ENCODE measurements at places on chromosomes 4 and X. TPM values are rescaled to one million over a fixed set of nuclear protein-coding genes. Genes with fewer than 3 reads are reported as not detected.

- no peaks in the 10 kb centered on the region for H3K36me3 ChIP-seq
- H3K4me1 ChIP-seq = no peaks in the 10 kb centered on the region
- no peak overlapping the region for H3K27ac ChIP-seq
- no peak for DNase-seq
- no peaks in the 10 kb centered on the region for H3K27me3 ChIP-seq
Observed at GRCh38 chr4:41408150-41408549, 129.8 kb upstream of the LIMCH1 start.

DNA sequence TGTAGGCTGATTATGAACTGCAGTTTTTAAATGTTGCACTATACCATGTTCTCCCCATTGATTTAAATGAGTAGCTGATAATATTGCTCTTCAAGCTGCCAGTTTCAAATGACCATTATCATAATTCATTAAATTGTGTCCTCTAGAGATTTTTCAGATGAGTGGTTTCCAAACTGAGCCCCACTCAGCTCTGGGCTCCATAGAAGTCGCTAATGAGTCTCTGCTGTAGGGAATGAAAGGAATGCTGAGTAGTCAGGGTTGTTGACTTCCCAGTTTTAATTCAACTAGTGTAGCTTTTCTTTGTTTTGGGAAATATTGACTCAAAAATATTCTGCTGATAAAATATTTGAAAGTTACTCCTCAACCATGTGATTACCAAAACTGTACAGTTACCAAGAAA lies 1081.1 kb downstream of the ARAP2 start:
- no peaks in the 10 kb centered on the region for H3K36me3 ChIP-seq
- DNase-seq = no peak
- H3K27me3 ChIP-seq = no peaks in the 10 kb centered on the region
- H3K27ac ChIP-seq = no peak overlapping the region

GRCh38 chrX:437661-438390 lies 51.1 kb upstream of the PPP2R3B start:
- H3K4me3 ChIP-seq = no peak overlapping the region
- H3K27me3 ChIP-seq = no peaks in the 10 kb centered on the region
- no peaks in the 10 kb centered on the region for H3K36me3 ChIP-seq

- H3K36me3 ChIP-seq = no peaks in the 10 kb centered on the region
- H3K4me3 ChIP-seq = no peak overlapping the region
- no peak overlapping the region for H3K27ac ChIP-seq
- H3K27me3 ChIP-seq = no peaks in the 10 kb centered on the region
- no peak for DNase-seq
Observed at GRCh38 chr4:15118292-15118691, 116.0 kb downstream of the CPEB2 start.

- H3K27me3 ChIP-seq = no peaks in the 10 kb centered on the region
- H3K4me3 ChIP-seq = no peak overlapping the region
- H3K36me3 ChIP-seq = no peaks in the 10 kb centered on the region
- no peaks in the 10 kb centered on the region for H3K4me1 ChIP-seq
Observed at GRCh38 chr4:56345458-56345857, 41.8 kb downstream of the AASDH start.

- DNase-seq = no peak
- no peak overlapping the region for H3K4me3 ChIP-seq
- no peaks in the 10 kb centered on the region for H3K4me1 ChIP-seq
- no peak overlapping the region for H3K27ac ChIP-seq
Observed at GRCh38 chr4:143502231-143502630, 11.3 kb upstream of the SMARCA5 start.

DNA sequence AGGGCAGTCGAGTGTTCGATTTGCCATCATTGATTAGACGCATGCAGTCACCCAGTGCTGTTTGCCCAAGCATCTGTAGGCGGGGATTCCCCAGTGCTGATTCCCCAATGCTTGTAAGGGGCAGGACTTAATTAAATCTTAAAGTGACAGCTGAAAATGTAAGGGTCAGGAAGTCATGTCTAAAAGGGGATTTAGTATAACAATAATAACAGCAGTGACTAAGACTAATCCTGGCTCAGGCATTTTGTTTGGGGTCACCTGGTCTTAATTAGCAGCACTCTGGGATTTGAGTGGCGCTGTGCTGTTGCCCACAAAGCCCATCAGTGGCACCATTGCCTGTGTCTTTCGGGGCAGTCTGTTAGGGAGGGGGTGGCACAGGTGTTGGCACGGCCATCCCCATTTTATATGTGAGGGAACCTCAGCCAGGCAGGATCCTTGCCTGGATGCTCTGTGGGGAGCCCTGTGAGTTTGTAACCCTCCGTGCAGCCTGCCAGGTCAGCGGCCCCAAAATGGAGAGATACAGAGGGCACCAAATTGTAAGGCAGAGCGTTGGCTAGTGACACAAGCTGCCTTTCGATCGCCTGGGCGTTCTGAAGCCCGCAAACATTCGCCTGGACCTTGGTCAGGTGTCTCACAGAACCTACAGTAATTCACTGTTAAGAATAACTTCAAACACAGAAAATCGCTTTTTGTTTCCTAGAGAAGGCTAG lies 146.7 kb downstream of the TBL1X start:
- H3K27ac ChIP-seq = no peak overlapping the region
- no peak for DNase-seq
- no peaks in the 10 kb centered on the region for H3K36me3 ChIP-seq
- H3K4me3 ChIP-seq = no peak overlapping the region

DNA sequence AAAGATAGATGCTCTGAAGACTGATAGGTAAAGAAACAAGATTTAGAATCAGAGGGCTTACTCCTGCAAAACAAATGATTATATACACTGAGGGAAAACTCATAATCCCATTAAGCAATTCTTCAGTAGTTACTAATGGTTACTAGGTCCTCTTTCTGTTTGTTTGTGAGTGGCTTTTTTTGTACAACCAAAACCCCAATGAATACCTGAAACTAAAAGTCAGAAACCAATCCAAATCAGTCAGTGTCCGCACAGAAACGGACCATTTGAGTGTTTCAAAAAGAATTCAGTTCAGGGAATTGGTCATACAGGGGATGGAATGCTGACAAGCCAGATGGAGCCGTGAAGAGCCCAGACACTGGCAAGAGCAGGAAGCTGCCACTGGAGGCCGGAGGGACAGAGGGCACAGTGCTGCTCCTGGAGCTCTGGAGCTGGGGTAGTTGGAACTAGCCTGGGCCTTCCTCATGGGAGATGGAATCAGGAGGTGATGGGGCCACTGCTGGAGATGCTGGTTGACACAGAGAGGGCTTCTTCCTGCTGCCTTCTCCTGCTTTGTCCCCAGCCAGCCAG lies 31.9 kb downstream of the SETD7 start:
- no peak overlapping the region for H3K4me3 ChIP-seq
- no peak overlapping the region for H3K27ac ChIP-seq
- H3K4me1 ChIP-seq = no peaks in the 10 kb centered on the region
- no peaks in the 10 kb centered on the region for H3K27me3 ChIP-seq

DNA sequence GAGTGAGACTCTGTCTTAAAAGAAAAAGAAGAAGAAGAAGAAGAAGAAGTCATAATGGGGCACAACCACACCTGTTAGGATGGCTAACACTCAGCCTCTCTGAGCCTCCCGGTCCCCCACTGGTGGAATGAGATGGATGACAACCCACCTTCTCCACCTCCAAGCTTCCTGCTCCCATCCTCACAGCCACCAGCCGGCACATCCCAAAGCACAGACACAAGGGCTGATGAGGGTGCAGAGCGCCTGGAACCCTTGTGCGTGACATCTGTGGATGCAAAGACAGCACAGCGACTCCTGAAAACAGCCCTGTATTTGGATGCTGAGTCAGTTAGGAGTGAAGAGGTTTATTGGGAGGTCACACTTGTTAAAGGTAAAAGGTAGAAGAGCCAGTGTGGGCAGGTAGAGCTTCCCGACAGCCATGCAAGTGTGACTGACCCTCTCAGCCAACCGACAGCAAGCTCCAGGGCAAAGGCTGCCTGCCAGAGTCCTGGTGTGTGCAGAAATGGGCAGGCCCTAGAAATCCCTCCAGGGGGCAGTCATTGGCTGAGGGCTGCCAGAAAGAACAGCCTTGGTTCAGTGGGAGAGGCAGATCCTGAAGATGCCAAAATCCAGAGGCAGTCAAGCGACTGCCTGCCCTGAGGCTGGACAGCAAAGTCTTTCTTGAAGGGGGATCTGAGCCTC lies 26.6 kb upstream of the MAN2B2 start:
- no peak overlapping the region for H3K4me3 ChIP-seq
- H3K27ac ChIP-seq = no peak overlapping the region
- H3K4me1 ChIP-seq = no peaks in the 10 kb centered on the region
- H3K27me3 ChIP-seq = peaks cover 49% of the 10 kb centered on the region
- H3K36me3 ChIP-seq = no peaks in the 10 kb centered on the region

The FATE1 gene
- not detected for total RNA-seq

The GPRASP2 gene
- total RNA-seq = 16.2 TPM

The FHIP1A gene
- total RNA-seq = 22.3 TPM

The HSFX2 gene
- 0.98 TPM for total RNA-seq

All from breast epithelium (tissue), 4 donors.